Sigmoid colon (tissue), 7 donors: ENCODE measurements at places on chromosomes 4 and X. TPM values are rescaled to one million over a fixed set of nuclear protein-coding genes. Genes with fewer than 3 reads are reported as not detected.
A peak's percentile ranks its signal among the peaks of the same experiment; 100 is the strongest.

- H3K4me1 ChIP-seq: no peaks in the 10 kb centered on the region
- DNase-seq: no peak
- H3K4me3 ChIP-seq: no peak overlapping the region
- no peaks in the 10 kb centered on the region for H3K27me3 ChIP-seq
Measured at GRCh38 chrX:38375891-38376290, 23.5 kb downstream of the OTC start.

The TMPRSS11F gene
- total RNA-seq: not detected

The CFAP299 gene
- 1.4 TPM for total RNA-seq

DNA sequence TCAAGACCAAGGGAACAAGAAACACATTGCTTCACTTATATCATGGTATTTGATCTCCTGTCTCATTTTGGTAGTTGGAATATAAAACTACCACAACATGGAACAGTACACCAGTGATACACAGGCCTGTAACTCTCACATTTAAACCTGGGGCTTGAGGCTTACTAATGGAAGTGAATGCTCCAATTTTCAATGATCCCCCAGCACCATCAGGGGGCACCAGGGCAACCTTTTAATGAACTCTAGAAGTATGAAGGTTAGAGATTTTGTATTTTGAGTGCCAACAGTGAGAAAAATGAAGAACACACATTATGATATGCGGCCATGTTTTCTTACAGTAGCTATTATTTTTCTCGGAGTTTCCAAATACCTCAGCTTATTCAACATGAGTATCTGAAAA lies 50.7 kb downstream of the C4orf33 start:
- no peak overlapping the region for H3K27ac ChIP-seq
- H3K4me3 ChIP-seq: no peak overlapping the region
- H3K36me3 ChIP-seq: no peaks in the 10 kb centered on the region
- DNase-seq: no peak

DNA sequence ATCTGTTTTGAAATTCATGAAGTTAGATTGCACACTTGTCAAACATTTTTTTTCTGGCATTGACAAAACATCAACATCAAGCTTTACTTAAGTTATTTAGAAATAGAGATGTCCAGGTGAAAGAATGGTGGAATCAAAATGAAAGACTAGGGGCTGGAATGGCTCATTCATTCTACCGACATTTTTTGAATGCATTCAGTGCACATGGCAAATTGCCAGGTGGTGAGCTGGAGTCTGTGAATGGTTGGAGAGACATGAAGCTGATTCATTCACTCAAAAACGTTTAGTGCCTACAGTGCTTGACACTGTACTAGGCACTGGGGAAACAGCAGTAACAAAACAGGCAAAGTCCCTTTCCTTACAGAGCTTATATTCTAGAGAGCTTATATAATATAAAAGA lies 292.4 kb downstream of the PPP1R2C start:
- H3K27me3 ChIP-seq: no peaks in the 10 kb centered on the region
- H3K27ac ChIP-seq: no peak overlapping the region
- H3K4me3 ChIP-seq: no peak overlapping the region
- H3K36me3 ChIP-seq: no peaks in the 10 kb centered on the region

DNA sequence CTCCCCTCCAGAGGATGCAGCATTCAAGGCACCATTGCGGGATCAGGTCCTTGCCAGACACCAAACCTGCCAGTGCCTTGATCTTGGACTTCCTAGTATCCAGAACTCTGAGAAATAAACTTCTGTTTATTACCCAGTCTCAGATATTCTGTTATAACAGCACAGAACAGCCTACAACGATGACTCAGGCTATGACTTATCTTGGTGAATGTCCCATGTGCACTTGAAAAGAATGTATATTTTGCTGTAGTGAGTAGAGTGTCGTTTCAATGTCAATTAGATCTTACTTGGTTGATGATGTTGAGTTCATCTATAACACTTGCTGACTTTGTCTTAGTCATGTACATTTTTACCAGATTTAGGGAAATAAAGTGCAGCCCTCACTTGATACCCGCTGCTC lies 34.5 kb upstream of the PGRMC1 start:
- no peaks in the 10 kb centered on the region for H3K4me1 ChIP-seq
- H3K27me3 ChIP-seq: no peaks in the 10 kb centered on the region
- H3K36me3 ChIP-seq: no peaks in the 10 kb centered on the region
- DNase-seq: no peak

DNA sequence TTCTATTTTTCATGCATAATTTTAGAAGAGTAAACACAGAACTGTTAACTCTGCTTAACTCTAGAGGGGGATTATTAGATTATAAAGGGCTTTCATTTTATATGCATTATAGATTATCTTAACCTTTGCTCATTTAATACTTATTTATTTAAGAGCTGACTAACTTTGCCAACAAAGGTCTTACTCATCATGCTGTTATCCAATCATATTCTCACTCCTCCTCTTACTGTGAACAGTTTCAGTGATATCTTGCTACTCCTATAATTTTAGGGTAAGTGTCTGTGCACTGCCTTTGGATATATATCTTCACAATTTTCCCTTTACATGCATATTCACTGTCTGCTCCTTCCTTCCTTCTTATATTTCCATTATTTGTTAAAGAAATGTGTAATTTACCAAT lies 1814.9 kb downstream of the STIM2 start:
- no peaks in the 10 kb centered on the region for H3K4me1 ChIP-seq
- no peaks in the 10 kb centered on the region for H3K36me3 ChIP-seq
- no peak for DNase-seq
- no peak overlapping the region for H3K27ac ChIP-seq
- no peaks in the 10 kb centered on the region for H3K27me3 ChIP-seq
- no peak overlapping the region for H3K4me3 ChIP-seq

The LRIT3 gene
- 0.41 TPM for total RNA-seq

DNA sequence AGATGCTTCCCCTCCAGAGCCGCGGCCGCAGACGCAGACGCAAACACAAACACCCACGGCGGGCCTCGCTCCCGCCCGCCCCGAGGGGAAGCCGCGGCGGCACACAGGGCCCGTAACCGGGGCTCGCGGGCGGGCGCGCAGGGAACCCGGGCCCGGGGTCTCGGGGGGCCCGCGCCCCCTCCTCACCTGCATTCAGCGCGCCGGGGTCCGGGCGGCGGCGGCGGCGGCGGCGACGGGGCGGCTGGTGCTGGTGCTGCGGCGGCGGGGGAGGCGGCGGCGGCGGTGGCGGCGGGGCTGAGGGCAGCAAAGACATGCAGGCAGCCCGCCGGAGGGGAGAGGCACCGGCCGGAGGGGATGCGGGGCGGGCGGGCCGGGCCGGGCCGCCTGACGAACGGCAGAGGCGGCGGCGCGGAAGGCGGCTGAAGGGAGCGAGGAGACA lies 255 bp upstream of the CNOT6L start:
- H3K36me3 ChIP-seq: no peaks in the 10 kb centered on the region
- H3K4me3 ChIP-seq: peak overlapping the region; percentile 95
- peak overlapping the region; percentile 100 for H3K27ac ChIP-seq
- no peaks in the 10 kb centered on the region for H3K27me3 ChIP-seq

GRCh38 chrX:46179748-46180147 lies 365.5 kb downstream of the ZNF674 start:
- no peaks in the 10 kb centered on the region for H3K36me3 ChIP-seq
- no peak for DNase-seq
- H3K4me1 ChIP-seq: no peaks in the 10 kb centered on the region
- H3K27ac ChIP-seq: no peak overlapping the region
- no peak overlapping the region for H3K4me3 ChIP-seq

DNA sequence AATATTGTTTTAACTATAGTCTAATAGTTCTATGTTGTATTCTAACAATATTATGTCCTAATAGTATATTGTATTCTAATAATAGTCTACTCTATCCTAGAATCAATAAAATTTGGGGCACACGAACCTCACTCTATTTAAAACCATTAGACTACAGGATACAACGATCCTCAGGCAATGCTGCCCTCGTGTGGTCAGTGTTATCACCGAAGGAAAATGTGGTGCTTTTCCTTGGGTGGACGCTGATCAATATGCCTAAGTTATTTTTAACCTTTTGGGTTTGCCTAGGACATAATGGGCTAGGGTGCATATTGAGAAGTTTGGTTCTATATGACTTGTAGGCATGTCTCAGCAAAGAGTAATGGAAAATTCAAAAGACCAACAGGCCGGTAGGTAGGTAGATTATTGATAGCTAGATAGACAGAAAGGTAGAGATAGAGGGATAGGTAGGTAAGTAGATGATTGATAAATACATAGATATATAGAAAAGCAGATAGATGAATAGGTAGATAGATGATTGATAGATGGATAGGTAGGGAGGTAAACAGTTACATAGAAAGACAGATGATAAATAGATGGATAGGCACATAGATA lies 75.1 kb downstream of the PRKX start:
- H3K4me3 ChIP-seq: no peak overlapping the region
- no peaks in the 10 kb centered on the region for H3K36me3 ChIP-seq
- H3K27ac ChIP-seq: no peak overlapping the region
- H3K27me3 ChIP-seq: no peaks in the 10 kb centered on the region

DNA sequence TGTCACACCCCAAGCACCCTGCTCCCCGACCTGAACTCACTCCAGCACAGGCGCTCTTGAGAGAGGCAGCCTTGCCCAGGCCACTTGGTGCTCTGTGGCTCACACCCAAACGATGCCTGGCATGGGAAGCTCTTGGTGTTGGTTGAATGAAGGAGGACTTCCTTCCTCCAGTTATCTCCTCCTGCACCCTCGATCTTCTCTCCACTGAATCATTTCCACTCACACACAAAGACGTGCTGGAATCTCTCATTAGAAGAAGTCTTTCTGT lies 90.5 kb upstream of the TRIM2 start:
- H3K36me3 ChIP-seq: no peaks in the 10 kb centered on the region
- no peaks in the 10 kb centered on the region for H3K27me3 ChIP-seq
- no peak overlapping the region for H3K4me3 ChIP-seq
- H3K27ac ChIP-seq: no peak overlapping the region
- no peak for DNase-seq

The APLN gene
- total RNA-seq: not detected

DNA sequence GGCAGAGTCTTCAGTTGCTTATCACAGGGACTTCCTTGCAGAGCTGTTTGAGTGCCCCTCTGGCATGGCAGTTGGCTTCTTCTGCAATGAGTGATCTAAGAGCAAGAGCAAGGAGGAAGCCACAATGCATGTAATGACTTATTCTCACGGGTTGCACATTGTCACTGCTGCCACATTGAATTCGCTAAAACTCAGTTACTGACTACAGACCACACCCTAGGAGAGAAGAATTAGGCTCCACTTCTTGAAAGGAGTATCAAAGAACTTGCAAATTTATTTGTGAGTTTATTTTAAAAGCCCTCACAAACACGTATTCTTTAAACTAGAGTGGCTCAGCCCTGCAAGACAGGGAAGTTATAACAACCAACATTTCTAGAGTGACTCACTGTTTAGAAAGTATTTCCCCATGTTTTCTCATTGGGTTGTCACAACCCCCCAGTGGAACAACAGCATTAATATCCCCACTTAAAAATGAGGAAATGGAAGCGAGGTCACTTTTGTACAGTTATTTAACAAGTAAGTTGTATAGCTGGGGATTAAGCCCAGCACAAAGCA lies 32.4 kb upstream of the RBPJ start:
- no peak overlapping the region for H3K4me3 ChIP-seq
- no peaks in the 10 kb centered on the region for H3K27me3 ChIP-seq
- no peaks in the 10 kb centered on the region for H3K4me1 ChIP-seq
- H3K27ac ChIP-seq: peak overlapping the region; percentile 13
- DNase-seq: no peak
- H3K36me3 ChIP-seq: no peaks in the 10 kb centered on the region

DNA sequence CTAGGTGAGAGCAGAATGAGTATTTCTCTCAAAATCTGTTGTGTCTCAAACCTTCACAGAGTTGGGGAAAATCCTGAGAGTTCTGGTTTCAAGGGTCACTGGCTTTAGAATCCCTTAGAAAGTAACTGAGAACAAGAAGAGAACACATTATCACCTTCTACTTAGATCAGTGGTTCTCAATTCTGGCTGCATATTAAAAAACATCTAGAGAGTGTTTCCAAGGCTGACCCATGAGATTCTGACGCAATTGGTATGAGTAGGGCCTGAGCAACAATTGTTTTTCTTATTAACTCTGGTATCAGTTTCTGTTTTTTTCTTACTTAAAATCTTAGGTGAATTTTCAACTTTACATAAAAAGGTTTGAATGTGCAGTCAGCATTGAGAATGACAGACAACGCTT lies 212.8 kb downstream of the HS6ST2 start:
- DNase-seq: no peak
- H3K36me3 ChIP-seq: no peaks in the 10 kb centered on the region
- no peak overlapping the region for H3K4me3 ChIP-seq
- no peaks in the 10 kb centered on the region for H3K4me1 ChIP-seq

The SPRY1 gene
- total RNA-seq: 61.0 TPM

GRCh38 chrX:63511361-63511760 lies 160.2 kb upstream of the SPIN4 start:
- DNase-seq: no peak
- H3K27ac ChIP-seq: no peak overlapping the region
- H3K36me3 ChIP-seq: no peaks in the 10 kb centered on the region
- H3K27me3 ChIP-seq: no peaks in the 10 kb centered on the region

- H3K27ac ChIP-seq: peak overlapping the region; percentile 75
- H3K4me3 ChIP-seq: peak overlapping the region; percentile 80
- no peaks in the 10 kb centered on the region for H3K36me3 ChIP-seq
- DNase-seq: no peak
- H3K27me3 ChIP-seq: no peaks in the 10 kb centered on the region
- H3K4me1 ChIP-seq: peaks cover 18% of the 10 kb centered on the region
Measured at GRCh38 chr4:169758401-169758962, 738 bp upstream of the HPF1 start.

- H3K27me3 ChIP-seq: no peaks in the 10 kb centered on the region
- no peak for DNase-seq
- H3K4me1 ChIP-seq: no peaks in the 10 kb centered on the region
- no peak overlapping the region for H3K27ac ChIP-seq
- no peaks in the 10 kb centered on the region for H3K36me3 ChIP-seq
Measured at GRCh38 chrX:65926095-65927019, 113.5 kb downstream of the VSIG4 start.

DNA sequence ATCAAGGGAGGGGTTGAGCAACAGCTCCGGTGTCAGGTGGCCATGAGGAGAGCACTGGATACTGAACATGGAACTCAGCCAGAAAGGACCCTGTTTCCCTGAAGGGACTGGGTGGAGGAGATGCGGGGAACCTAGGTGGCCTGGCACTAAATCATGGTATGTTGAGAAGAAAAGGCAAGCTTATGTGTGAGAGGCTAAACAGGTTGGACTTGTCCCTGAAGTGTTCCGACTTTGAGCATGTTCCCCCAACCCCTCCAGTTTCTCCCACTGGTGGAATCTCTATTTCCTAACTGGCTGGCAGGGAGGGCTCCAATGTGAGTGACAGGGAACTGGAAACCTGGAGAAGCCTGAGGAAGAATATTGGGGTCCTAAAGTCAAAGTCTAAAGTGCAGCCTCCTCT lies 69.5 kb downstream of the PLAC1 start:
- no peaks in the 10 kb centered on the region for H3K27me3 ChIP-seq
- no peak overlapping the region for H3K27ac ChIP-seq
- H3K4me1 ChIP-seq: no peaks in the 10 kb centered on the region
- H3K4me3 ChIP-seq: no peak overlapping the region
- no peaks in the 10 kb centered on the region for H3K36me3 ChIP-seq
- DNase-seq: no peak

The SPANXA1 gene
- total RNA-seq: not detected

The PRR32 gene
- total RNA-seq: not detected
